ENCODE measurements at places on chromosomes 11 and 22.

DNA sequence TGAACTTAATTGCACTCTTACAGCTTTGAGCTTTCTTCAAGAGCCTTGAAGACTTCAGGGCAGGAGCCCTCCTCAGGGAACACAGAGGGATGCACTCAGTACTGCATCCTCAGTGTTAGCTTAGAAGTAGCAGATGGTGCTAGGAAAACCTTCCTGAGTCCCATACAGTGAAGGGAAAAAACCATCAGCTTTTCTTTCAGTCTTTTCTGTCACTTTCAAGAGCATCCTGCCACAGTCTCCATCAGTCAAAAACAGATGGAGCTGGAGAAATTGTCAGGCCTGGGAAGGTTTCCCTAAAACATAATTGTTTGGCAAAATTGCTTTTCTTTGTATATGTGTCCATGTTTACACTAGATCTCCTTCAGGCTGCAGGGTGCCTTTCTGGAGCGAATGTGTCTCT, 384.1 kb downstream of the NELL1 start:
- no peak for DNase-seq

DNA sequence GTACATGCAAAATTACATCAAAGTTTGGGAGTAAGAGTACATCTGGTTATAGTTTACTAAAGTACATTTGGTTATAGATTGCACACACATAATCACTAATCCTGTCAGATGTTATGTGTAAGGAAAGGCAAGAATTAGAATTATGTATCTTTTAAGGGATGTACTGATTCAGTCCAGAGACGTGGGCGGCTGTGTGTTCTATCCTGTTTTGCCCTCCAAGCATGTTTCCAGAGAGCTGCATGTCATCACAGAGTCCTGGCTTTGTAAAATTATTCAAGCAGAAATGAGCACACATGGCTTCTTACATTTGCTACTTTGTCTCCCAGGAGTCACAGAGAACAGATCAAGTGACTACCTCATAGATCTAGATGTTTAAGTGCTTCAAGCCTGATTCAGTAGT, 33.2 kb upstream of the CEP126 start:
- no peak for DNase-seq

- DNase-seq = no peak
Measured at GRCh38 chr11:45097721-45098493, 48.5 kb upstream of the PRDM11 start.

DNA sequence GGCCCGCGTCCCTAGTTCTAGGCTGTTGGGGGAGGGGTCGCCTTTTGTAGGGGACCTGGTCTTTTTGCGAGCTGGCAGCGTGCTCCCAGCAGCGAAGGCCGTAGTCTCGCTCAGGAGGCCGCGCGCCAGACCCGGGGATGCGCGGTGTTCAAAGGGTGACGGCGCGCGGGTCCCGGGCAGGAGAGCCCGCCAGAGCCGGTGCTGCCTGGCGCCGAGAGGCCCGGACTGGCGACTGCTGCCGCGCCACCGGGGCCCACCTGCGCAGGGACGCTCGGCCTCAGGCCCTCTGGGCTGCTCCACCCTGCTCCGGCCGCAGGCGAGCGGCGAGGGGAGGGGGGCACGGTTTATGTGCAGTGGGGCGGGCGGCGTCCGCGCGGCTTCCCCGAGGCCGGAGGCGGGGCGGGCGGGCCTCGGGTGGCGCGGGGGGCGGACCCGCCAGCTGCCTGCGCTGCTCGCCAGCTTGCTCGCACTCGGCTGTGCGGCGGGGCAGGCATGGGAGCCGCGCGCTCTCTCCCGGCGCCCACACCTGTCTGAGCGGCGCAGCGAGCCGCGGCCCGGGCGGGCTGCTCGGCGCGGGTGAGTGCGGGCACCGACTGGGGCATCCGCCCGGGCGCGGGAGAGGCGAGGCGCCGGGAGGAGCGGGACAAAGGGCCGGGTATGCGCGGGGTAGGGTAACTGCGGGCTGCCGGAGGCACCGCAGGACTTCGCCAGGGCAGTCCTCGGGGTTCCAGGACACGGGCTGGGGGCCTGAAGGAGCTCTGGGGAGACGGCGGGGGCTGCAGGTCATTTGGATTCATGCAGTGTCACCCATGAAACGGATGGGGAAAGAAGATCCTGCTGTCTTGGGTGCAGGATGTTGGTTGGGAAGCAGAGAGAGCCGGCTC, at the start of gene PRSS23:
TSS of gene PRSS23 (plus strand) at position 467 of the 884 bp plus-strand sequence. CDS start 7,102 bp downstream, outside the sequence.
- peak; percentile 50 for DNase-seq

- DNase-seq = no peak
Measured at GRCh38 chr11:36485298-36486002, 24.6 kb downstream of the TRAF6 start.

- DNase-seq = no peak
Measured at GRCh38 chr22:50445071-50445879, 29.6 kb downstream of the SBF1 start.

- no peak for DNase-seq
Measured at GRCh38 chr11:12556155-12556554, 118.1 kb upstream of the TEAD1 start.

DNA sequence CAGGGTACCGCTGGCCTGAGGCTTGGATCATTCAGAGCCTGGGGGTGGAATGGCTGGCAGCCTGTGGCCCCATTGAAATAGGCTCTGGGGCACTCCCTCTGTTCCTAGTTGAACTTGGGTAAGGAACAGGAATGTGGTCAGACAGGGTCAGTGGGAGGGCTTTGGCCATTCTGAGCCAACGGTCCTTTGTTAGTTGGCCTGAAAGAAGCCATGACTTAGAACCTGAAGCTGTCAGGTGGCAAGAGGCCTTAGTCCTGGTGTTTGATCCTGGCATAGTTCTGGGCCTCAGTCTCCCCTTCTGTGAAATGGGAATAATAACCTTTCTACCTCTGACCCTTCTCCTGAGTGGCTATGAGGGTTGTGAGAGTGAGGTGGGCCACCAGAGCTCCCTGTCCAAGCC, 8.3 kb downstream of the PGAP2 start:
- no peak for DNase-seq

Data from activated CD4-positive, alpha-beta T cell treated with anti-CD3 and anti-CD28 coated beads, Interleukin-10, Interleukin-2, amounts not matched to agents 100 ng/mL and 50 ng/mL, durations not matched to agents 16 hours and 8 hours (primary cell).